ENCODE measurements at places on chromosomes 16 and 17. TPM values are rescaled to one million over a fixed set of nuclear protein-coding genes. Genes with fewer than 3 reads are reported as not detected.

KRT31 gene
- total RNA-seq: not detected

GABARAP gene
- total RNA-seq: 223 TPM

UNC45B gene
- 0.07 TPM for total RNA-seq

SHBG gene
- not detected for total RNA-seq

GPR139 gene
- not detected for total RNA-seq

CCL4 gene
- total RNA-seq: 8.0 TPM

CACNG5 gene
- total RNA-seq: not detected

HES7 gene
- 0.61 TPM for total RNA-seq

SPNS1 gene
- 23.8 TPM for total RNA-seq

GGT6 gene
- total RNA-seq: not detected

MT1H gene
- 4.8 TPM for total RNA-seq

SLC38A8 gene
- not detected for total RNA-seq

GNGT2 gene
- total RNA-seq: 13.3 TPM

RAB11FIP4 gene
- total RNA-seq: 28.5 TPM

ITGAE gene
- total RNA-seq: 34.5 TPM

KRTAP16-1 gene
- total RNA-seq: not detected

NUP85 gene
- total RNA-seq: 118 TPM

CDH13 gene
- not detected for total RNA-seq

ITGA2B gene
- total RNA-seq: 0.39 TPM

PRR29 gene
- 1.8 TPM for total RNA-seq

Data from T-helper 2 cell treated with Interferon-gamma antibody and Interleukin-4, amounts not matched to agents 100 ng/mL and 5 ng/mL, for 36 hours (primary cell).